Stimulated activated CD8-positive, alpha-beta memory T cell treated with anti-CD3 and anti-CD28 coated beads, Interleukin-2, amount 100 ng/mL, for 48 hours (primary cell): ENCODE measurements at places on chromosomes 2 and 18.

DNA sequence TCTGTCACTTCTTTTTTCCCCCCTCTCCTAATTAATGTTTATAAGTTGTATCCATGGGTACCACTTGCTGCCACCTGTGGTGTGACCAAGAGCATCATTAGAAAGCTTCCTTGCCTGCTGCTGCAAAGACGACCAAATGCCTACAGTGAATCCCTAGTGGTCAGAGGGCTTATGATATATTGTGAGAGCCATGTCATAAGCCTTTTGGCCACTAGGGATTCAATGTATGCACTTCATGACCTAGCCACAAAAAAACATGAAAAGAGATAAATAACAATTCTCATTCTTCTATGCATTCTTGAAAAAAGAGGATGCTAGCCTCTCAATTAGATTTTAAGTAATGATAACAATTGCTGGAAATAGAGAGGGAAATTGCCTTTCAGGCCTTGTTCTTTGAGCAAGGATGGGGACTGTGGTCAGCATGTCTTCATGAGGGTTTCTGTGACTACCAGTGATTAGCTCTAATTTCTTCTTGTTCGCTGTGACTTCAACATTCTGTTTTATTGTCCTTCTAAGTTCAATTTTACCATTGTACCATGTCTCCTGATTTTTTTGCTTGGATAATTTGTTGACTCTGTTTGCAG lies 435.3 kb downstream of the TGIF1 start:
- no peak for DNase-seq

GRCh38 chr2:139386401-139386800 lies 606.2 kb upstream of the NXPH2 start:
- DNase-seq, result no peak

GRCh38 chr2:238176613-238177012 lies 17.8 kb downstream of the ERFE start:
- no peak for DNase-seq

- DNase-seq, result no peak
Measured at GRCh38 chr2:120398051-120398995, 52.4 kb downstream of the INHBB start.

DNA sequence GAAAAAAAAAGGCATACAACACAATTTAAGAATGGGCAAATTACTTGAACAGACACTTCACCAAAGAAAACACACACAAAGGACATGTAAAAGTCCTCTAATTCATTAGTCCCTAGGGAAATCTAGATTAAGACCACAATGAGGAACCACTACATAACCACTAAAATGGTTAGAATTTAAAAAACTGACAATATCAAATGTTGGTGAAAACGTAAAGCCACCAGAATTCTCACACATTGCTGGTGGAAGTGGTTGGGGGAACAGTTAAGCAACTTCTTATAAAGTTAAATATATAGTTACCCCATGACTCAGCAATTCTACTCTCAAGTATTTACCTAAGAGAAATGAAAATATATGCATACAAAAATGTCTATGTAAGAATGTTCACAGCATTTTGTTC lies 11.8 kb downstream of the RTN4 start:
- DNase-seq, result no peak

DNA sequence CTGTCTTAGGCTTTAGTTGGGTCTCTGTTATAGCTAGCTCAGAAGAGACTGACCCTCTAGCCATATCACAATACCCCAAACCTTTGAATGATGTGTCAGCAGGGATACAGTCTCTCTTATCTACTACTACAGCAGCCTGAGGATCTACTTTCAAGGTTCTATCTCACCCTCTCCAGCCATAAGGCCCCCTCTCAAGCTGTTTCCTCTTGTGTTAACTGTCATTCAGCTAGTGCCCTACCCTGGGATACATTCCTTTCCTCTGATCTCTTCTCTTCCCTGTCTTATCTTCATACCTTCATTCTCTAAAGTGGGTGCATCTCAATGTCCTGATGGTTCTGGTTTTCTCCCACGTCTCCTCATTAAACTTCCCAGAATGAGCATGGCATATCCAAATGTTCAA lies 434.7 kb downstream of the NRXN1 start:
- DNase-seq, result no peak

- DNase-seq, result no peak
Measured at GRCh38 chr2:74119339-74119738, 28.4 kb downstream of the BOLA3 start.
